Effector memory CD8-positive, alpha-beta T cell (primary cell): ENCODE measurements at places on chromosomes 2 and 18.

GRCh38 chr2:61671561-61672315 is 133.6 kb upstream of the XPO1 start:
- DNase-seq: no peak

- DNase-seq: no peak
Observed at GRCh38 chr2:42906557-42907411, 114.4 kb upstream of the HAAO start.

DNA sequence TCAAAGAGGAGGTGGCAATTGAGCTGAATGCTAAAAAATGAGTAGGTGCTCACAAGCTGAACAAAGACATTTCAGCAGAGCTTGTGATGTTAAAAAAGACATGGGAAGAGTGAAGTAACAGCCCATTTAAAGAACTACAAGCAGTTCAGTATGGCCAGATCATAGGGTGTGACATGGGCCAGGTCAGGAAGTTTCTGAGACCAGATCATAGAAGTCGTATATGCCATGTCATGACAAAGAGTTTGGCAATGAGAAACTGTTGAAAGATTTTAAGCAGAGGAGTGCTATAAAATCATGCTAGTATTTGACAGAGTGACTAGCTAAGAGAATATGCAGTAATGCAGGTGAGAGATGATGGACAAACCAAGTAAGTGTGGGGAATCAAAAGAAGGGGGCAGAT is 7.3 kb upstream of the PELI1 start:
- DNase-seq: no peak

DNA sequence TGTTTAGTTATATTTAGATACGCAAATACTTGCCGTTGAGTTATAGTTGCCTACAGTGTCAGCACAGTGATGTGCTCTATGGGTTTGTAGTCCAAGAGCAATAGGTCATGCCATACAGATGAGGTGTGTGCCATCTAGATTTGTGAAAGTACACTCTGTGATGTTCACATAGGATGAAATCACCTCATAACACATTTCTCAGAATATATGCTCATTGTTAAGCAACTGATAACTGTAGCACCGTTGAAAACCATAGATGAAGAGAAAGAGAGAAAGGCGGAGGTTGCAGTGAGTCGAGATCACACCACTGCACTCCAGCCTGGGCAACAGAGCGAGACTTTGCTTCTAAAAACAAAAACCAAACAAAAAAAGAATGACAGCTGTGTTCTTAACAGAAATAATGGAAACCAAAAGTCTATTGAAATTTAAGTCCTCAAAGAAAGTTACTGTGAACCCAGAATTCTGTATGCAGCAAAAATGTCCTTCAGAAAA is 9.5 kb downstream of the DGKD start:
- DNase-seq: no peak

DNA sequence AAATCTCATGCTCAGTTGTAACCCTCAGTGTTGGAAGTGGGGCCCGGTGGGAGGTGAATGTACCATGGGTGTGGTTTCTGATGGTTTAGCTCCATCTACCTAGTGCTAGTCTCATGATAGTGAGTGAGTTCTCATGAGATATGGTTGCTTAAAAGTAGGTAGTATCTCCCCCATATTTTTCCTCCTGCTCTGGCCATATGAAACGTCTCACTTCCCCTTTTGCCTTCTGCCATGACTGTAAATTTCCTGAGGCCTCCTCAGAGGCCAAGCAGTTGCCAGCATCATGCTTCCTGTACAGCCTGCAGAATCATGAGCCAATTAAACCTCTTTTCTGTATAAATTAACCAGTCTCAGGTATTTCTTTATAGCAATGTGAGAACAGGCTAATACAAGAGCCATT is 62.8 kb upstream of the RNF152 start:
- DNase-seq: no peak

DNA sequence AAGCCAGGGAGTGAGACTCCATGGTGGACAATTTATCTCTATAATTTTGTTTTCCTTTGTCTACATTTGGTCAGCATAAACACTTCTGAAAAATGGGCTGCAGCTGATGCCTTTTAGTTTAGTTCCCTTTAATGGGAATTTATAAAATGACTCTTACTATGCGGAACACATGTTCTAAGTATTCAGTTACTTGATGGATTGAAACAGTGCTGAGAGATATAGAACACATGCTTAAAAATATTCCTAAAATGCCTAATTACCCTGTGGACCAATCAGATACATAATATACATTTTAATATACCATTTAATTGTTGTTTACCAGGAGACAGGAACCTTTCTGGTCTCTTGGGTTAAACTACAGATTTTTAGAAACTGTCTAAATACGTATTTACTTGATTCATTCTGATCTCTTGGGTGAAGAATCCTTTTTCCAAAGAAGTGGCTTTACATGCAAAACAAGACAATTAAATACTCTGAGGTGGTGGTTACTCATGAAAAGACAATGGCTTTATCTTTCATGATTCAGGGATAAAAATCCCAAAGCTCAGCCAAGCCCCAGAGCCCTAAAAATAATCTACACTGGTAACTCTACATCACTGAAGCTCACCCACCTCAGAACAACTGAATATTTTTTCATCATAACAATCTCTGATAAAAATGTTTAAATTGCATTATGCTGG is 128.1 kb upstream of the SERTAD2 start:
- no peak for DNase-seq

GRCh38 chr2:241820625-241821384 is 11.8 kb downstream of the NEU4 start:
- DNase-seq: no peak

DNA sequence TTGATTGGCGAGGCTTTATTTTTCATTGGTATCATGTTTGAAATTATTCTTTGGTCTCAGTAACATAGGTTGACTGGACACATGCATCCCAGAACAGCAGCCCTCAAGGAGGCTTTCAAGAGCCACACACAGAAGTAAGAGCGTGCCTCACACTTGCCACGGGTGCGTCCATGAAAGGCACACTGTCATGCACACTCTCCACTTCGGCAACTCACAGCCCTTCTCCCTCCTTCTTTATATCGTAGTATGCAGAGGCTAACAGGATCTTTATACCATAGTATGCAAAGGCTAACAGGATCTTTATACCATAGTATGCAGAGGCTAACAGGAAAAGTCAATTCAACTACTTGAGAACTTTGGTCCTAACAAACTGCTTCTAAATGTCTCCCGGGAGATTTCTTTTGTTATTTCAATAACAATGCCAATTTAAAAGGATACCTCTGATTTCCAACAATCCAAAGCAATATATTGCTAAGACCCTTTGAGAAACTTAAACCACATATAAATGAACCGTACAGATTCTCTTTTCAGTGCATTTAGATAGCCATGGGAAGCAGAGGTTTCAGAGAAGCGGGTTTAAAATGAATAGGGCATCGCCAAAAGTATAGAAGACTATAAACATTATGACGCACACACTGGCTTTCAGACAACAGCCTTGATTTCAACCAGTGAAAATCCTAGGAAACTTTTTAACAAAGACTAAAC is 26.5 kb upstream of the ZNF516 start:
- no peak for DNase-seq

DNA sequence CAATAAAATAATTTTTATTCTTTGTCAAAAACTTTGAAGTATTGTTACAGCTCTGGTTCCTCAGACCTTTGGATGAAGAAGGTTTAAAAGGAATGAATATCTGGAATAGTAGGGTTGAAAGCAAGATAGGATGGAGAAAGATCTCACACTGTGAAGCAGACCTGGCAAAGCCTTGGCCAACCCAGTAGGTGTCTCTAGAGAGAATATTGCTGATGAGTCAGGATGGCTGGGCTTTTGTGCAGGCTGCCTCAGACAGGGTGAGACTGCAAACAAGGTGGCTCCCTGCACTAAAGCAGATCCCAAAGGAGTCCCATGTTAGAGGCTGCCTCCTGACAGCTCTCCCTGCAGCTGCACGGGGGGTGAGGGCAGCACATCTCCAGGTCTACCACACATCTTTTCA is 226.0 kb upstream of the ITGA4 start:
- no peak for DNase-seq

DNA sequence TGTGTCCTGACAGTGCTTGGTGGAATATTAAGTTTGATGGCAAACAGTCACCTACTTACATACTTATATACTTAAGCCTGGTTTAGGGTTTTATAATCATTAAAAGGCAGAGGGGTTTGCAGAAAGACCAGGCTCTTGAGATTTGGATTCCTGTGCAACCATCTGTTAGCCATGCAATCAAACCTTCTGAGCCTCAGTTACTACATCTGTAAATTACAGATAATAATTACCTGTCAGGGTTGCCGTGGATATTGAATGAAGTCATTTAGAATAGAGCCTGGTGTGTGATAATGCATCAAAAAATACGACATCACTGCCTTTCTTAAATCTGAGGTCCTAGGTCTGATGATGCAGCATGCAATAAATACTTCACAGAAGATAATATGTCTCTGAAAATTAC is 152.9 kb downstream of the ARHGAP28 start:
- DNase-seq: no peak

- DNase-seq: no peak
Observed at GRCh38 chr2:119960821-119961220, 52.1 kb upstream of the EPB41L5 start.

- DNase-seq: no peak
Observed at GRCh38 chr2:238706673-238707072, 141.2 kb upstream of the TWIST2 start.

DNA sequence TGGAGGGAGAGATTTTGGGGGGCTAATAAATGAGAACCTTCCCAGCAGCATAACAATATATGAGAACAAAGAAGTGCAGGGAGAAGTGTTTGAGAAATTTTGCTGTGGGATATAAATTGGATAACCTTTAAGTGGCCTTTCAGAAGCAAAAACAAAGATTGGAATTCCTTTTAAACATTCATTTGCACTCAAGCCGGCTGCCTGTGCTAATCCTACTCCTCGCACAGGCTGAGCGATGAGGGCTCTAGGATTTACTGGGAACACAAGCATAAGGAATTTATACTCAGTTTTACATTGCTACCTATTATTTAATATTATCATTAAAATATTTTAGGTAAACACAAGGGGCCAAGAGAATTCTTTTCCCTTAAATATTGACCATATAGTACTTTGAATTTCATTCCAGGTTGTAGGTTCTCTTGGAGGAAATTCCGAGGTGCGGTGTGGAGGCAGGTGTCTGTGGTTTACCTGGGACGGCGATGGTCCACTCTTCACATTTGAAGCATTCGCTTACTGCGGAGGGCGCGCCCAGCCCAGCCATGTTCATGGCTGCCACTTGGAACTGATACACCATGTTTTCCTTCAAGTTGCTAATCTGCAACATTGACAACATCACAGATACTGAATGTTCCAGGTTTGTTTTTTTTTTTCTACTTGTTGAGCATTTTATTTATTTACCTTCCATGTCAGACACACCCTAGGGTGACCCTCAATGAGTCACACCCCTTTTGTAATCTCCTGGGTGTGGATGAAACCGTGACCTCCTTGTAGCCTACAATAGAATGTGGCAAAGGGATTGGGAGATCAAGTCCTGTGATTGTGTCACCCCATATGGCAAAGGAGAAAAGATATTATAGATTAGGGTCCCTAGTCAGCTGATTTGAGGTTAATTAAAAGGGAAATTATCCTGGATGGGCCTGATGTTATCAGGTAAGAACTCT is 100.1 kb downstream of the MYOM1 start:
- DNase-seq: no peak

GRCh38 chr2:170712653-170713542 is 2.2 kb upstream of the SP5 start:
- no peak for DNase-seq

DNA sequence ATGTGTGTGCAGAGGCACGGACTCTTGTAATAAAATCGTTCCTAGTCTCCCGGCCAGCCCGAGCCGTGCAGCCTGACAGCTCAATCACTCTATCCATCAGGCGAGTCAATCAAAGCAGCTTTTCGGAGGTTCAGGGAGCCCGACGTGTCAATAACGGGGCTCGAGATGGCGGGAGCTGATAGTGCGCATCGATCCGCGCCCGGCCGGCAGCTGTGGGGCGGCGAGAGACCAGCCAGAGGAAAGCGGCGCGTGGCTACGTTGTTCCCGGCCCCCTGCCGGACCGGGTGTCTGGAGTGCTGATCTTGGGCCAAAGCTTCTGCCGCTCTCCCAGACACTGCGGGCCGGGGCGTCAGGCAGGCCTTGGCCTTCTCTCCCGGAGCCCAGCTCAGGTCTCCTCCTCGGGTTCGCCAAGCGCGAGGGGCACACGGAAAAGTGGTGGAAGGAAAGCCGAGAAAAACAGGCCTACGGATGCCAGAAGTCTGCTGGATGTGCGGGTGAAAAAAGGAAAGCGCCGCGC is 2.4 kb downstream of the EN1 start:
- DNase-seq: no peak

- no peak for DNase-seq
Observed at GRCh38 chr2:241943961-241944575, 74.5 kb downstream of the RTP5 start.

GRCh38 chr2:126719833-126720351 is 63.9 kb downstream of the GYPC start:
- DNase-seq: no peak

GRCh38 chr18:28792404-28793086 is 615.6 kb upstream of the CDH2 start:
- no peak for DNase-seq

DNA sequence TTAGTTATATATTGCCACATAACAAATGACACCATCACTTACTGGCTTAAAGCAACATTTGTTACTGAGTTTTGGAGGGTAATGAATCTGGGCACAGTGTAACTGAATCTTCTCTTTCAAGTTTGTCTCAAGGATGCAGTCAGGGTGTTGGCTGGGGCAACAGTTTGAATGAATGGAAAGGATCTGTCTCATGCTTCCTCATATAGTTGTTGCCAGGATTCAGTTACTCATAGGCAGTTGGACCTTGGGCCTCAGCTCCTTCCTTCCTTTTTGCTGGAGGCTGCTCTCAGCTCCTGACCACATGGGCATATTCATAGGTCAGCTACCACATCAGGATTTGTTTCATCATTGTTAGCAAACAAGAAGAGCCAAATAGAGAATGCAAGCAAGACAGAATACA is 466.1 kb upstream of the MC4R start:
- DNase-seq: no peak

DNA sequence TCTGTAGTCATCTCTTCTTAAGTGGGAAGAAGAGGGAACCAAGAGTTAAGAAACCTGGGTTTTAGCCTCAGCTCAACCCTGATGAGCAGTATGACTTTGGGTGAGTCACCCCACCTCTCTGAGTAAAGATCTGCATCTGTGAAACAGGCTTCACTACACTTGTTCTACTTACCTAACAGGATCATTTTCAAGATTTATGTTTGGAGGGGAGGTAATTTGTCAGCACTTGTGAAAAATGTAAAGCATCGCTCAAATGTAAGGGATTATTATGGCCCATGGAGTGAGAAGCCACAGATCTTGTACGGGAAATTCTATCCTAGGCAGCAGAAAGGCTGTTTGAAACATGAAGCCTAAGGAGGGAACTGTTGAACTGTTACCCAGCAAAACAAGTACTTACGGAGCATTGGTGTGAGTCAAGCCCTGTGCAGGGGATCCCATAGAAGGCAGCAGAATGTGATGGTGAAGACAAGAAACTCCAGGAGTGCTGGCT is 160.6 kb downstream of the PRKCE start:
- DNase-seq: no peak

DNA sequence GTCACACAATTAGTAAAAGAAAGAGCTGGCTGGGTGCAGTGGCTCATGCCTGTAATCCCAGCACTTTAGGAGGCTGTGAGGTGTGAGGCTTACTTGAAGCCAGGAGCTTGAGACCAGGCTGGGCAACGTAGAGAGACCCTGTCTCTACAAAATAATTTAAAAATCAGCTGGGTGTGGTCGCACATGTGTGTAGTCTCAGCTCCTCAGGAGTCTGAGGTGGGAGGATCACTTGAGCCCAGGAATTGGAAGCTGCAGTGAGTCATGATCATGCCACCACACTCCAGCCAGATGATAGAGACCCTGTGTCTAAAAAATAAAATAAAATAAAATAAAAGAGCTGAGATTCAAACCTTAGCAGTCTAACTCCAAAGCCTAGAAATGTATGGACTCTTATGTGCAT is 39.0 kb upstream of the NEDD4L start:
- DNase-seq: no peak
